Body of pancreas (tissue), 4 donors: ENCODE measurements at places on chromosomes 5 and 9. TPM values are rescaled to one million over a fixed set of nuclear protein-coding genes. Genes with fewer than 3 reads are reported as not detected.

TMEM167A gene
- 24.9 TPM for total RNA-seq

DBH gene
- not detected for total RNA-seq

CCL27 gene
- total RNA-seq: not detected

SLC6A3 gene
- not detected for total RNA-seq

SPATA31D4 gene
- total RNA-seq: not detected

RNF208 gene
- 0.78 TPM for total RNA-seq

PCDHA7 gene
- total RNA-seq: 1.3 TPM

HK3 gene
- total RNA-seq: 1.8 TPM

NOXA1 gene
- 7.3 TPM for total RNA-seq

IFNE gene
- total RNA-seq: 0.26 TPM

IFNA5 gene
- total RNA-seq: not detected

LAMC3 gene
- total RNA-seq: 3.9 TPM

GRAMD2B gene
- total RNA-seq: 35.8 TPM

IL4 gene
- total RNA-seq: not detected

CDKN2A gene
- 6.2 TPM for total RNA-seq

NR6A1 gene
- total RNA-seq: 3.3 TPM

ISL1 gene
- total RNA-seq: 2.9 TPM

GABRP gene
- 8.6 TPM for total RNA-seq
